ENCODE measurements at places on chromosomes 2 and 18. TPM values are rescaled to one million over a fixed set of nuclear protein-coding genes. Genes with fewer than 3 reads are reported as not detected.
A peak's percentile ranks its signal among the peaks of the same experiment; 100 is the strongest.

The IL1RL2 gene
- total RNA-seq = not detected

The TWSG1 gene
- total RNA-seq = 11.2 TPM

The ALPI gene
- total RNA-seq = not detected

The GKN2 gene
- total RNA-seq = not detected

The KCNS3 gene
- total RNA-seq = not detected

The TEKT4 gene
- total RNA-seq = not detected

GRCh38 chr18:47247416-47248114, 3.9 kb downstream of the SKOR2 start:
- H3K4me3 ChIP-seq = no peak overlapping the region
- peaks cover 9% of the 10 kb centered on the region for H3K36me3 ChIP-seq
- peaks cover 77% of the 10 kb centered on the region for H3K27me3 ChIP-seq
- H3K27ac ChIP-seq = no peak overlapping the region

DNA sequence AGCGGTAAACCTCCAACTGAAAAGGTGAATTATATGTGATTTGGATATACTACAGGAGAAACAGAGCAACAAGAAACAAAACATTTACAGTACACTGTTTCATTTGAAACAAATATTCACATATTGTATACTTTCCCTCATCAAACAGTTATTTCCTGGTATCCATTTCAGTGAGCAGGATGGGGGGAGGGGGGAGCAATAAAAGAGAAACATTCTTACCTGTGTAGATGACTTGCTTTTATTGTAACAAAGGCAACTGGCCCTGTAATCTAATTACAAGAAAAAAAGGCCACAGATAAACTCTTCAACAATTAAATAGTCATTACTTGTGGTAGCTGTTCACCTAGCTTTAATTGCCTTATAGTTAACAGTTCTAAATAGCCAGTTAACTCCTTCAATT, 3.9 kb upstream of the PPP1CB start:
- peak overlapping the region; percentile 33 for H3K4me3 ChIP-seq
- H3K4me1 ChIP-seq = peaks cover 33% of the 10 kb centered on the region
- H3K27me3 ChIP-seq = no peaks in the 10 kb centered on the region

- H3K36me3 ChIP-seq = peaks cover 1% of the 10 kb centered on the region
- no peak for DNase-seq
- peaks cover 10% of the 10 kb centered on the region for H3K4me1 ChIP-seq
- no peak overlapping the region for H3K4me3 ChIP-seq
- H3K27me3 ChIP-seq = peaks cover 3% of the 10 kb centered on the region
- H3K27ac ChIP-seq = no peak overlapping the region
Measured at GRCh38 chr18:48790869-48791635, 159.7 kb downstream of the SMAD7 start.

DNA sequence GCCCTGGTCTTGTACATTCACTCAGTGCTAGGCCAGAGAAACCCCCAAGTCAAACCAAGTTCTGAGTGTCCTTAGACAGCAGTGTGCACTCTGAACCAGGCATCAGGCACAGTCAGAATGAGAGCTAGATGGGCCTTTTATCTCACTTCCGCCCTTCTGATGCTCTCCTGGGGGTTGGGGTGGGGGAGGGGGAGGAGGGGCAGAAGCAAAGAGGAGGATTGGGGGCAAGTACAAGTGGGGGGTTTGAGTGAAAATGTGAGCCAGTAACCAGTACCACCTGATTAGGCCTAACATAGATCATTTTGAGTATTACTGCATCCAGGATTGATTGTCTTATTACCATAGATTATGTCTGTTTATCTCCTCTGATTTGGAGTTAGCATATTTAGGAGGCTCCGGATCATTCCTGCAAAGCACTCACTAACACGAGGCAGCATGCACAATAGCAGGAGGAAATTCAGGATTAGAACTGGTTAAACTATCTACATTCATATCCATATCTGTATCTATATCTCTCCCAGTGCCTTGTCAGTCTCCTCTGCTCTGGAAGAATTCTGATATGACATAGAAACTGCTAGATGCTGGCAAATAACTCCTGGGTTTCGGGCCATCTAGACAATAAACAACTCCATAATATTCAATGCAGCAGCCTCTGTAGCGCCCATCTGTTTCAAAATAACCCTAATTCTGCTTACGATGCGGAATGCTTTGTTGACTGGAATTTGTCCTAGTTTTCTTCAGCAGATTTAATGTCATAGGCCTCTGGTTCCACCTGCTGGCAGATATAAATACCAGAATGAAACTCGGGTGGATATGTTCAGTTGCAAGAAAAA, 149.1 kb downstream of the RHBDD1 start:
- H3K4me1 ChIP-seq = peaks cover 29% of the 10 kb centered on the region
- H3K27me3 ChIP-seq = no peaks in the 10 kb centered on the region
- H3K27ac ChIP-seq = peak overlapping the region; percentile 50
- peak; percentile 62 for DNase-seq

- peaks cover 11% of the 10 kb centered on the region for H3K4me1 ChIP-seq
- H3K27me3 ChIP-seq = no peaks in the 10 kb centered on the region
- H3K36me3 ChIP-seq = no peaks in the 10 kb centered on the region
- DNase-seq = no peak
- H3K27ac ChIP-seq = no peak overlapping the region
- H3K4me3 ChIP-seq = no peak overlapping the region
Measured at GRCh38 chr2:108934583-108935245, 54.3 kb downstream of the EDAR start.

GRCh38 chr2:223989206-223989855, 32.1 kb downstream of the MRPL44 start:
- no peaks in the 10 kb centered on the region for H3K4me1 ChIP-seq
- H3K27ac ChIP-seq = no peak overlapping the region
- H3K4me3 ChIP-seq = no peak overlapping the region
- H3K27me3 ChIP-seq = peaks cover 17% of the 10 kb centered on the region

DNA sequence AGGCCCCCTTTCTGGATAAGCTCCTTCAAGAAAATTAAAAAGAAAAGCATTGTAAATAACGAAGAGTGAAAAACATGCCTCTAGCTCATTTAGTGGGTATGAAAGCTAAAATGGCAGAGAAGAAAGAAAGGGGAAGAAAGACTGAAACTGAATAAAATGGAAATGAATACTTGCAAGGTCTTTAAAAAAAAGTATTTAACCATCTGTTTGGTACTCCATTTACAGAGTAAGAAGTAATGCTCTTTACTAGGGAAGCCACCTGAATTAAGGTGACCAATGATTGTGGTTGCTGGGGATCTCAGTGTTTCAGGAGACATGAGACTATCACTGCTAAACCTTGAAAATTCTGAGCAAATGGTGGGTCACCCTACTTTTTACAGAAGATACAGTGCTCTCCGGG, 17.7 kb upstream of the ARL5A start:
- no peak for DNase-seq
- no peak overlapping the region for H3K27ac ChIP-seq
- H3K4me3 ChIP-seq = no peak overlapping the region

DNA sequence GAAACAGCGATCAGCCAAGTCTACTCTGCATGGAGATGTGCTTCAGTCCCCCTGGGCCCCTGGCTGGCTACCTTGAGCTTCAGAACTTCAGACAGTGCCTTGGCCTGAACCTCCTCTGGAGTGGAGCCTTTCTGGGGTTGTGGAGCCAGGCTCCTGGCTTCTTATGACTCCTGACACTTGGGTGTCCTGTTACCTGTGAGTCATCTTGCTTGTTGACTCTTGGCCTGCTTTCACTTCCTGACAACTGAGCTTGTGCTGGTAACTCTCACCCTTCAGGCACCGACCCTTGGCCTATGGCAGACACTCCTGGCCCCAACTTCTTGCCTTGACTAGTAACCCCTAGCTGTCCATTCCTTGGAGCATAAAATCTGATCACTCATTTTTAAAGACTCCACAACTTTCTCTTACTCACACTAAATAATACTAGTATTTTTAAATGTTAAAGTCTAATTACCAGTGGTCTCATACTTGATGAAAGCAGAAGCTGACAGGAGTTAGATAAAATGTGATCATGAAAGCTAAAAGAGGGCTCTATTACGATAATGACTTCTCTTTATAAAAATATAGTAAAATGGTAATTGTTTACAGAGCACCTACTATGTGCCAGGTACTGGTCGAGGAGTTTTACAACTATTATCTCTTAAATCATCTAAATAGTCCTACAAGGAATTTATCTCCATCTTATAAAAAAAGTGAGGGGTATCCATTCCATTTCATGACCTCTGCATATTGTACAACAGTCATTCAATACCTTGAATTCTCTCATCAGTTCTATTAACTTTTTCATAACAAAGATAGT, 46.3 kb upstream of the VIT start:
- peaks cover 5% of the 10 kb centered on the region for H3K27me3 ChIP-seq
- peaks cover 5% of the 10 kb centered on the region for H3K4me1 ChIP-seq
- peak; percentile 45 for DNase-seq
- no peak overlapping the region for H3K27ac ChIP-seq
- no peak overlapping the region for H3K4me3 ChIP-seq
- no peaks in the 10 kb centered on the region for H3K36me3 ChIP-seq

DNA sequence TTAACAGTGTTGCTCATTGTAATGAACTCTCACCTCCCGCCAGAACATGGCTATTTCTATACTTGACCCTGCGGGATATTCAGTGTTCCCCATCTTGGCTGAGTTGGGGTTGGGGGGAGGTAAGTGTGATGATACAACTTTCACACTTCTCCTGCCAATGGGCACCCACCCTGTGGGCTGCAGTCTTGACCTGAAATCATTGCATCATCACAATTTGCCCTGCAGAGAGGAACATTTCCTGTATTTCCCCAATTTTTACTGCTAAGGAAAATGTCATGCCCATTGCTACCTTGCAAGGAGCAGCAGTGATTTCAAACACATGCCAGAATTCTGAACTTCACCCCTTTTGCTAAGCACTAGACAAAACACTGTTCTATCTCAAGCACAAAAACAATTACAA, 92.1 kb downstream of the ADD2 start:
- H3K36me3 ChIP-seq = no peaks in the 10 kb centered on the region
- H3K4me1 ChIP-seq = no peaks in the 10 kb centered on the region
- H3K27me3 ChIP-seq = peaks cover 3% of the 10 kb centered on the region
- H3K27ac ChIP-seq = no peak overlapping the region

DNA sequence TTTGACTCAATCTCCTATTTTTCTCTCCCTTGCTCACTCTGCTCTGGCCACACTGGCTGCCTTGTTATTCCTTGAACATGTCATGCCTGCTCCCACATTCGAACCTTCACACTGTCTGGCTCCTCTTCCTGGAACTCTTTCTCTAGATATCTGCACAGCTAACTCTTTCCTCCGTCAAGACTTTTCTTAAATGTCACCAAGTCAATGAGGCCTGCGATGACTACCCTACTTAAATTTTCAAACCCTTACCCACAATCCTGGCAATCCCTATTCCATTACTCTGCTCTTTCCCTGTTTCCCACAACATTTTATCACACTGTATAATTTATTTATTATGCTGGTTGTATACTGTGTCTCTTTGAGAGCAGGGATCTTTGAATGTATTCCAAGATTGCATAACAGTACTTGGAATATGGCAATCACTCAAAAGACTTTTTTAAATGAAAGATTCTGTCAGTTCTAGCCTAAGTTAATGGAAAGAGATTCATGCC, 206.2 kb downstream of the SRBD1 start:
- H3K27me3 ChIP-seq = no peaks in the 10 kb centered on the region
- no peak for DNase-seq
- no peaks in the 10 kb centered on the region for H3K4me1 ChIP-seq
- no peak overlapping the region for H3K27ac ChIP-seq
- H3K36me3 ChIP-seq = peaks cover 3% of the 10 kb centered on the region
- H3K4me3 ChIP-seq = no peak overlapping the region

- no peak for DNase-seq
- H3K4me3 ChIP-seq = no peak overlapping the region
- H3K27ac ChIP-seq = no peak overlapping the region
- no peaks in the 10 kb centered on the region for H3K36me3 ChIP-seq
Measured at GRCh38 chr2:175518206-175518605, 336.7 kb upstream of the ATP5MC3 start.

DNA sequence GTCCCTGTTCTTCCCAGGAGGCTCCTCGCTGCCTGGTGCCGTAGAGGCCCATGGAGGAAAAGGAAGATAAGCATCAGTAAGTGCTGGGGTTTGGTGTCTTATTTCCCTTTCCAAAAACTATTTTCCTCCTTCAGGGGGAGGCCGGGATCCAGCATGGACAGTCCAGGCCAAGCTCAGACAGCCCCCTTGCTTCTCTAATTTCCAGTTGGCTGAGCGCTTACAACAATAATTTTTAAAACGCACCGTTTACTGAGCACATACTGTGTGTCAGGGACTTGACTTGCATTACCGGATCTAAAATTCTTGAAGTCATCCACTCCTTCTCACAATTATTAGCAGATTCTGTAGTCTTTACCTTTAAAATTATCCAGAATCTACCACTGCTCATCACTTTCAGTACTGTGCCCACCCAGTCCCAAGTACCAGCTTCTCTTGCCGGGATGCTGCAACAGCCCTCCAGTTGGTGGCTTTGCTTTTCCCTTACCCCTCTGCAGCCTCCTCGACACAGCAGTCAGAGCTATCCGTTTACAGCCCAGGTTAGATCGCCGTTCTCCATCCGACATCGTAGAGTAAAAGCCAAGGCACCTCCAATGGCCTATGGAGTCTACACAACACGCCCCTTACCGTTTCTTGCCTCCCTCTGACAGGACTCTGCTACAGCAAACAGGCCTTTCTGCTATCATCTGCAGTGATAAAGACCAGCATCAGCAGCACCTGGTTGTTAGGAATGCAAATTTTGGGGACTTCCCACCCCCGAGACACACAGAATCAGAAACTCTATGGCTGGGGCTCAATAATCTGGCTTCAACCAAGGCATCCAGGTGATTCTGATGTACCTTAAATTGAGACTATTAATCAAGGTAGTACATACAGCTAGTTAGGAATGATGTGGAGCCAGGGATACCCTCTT, 75.2 kb upstream of the TSPYL6 start:
- H3K27ac ChIP-seq = peak overlapping the region; percentile 40
- peaks cover 15% of the 10 kb centered on the region for H3K4me1 ChIP-seq
- peaks cover 29% of the 10 kb centered on the region for H3K27me3 ChIP-seq
- DNase-seq = no peak

DNA sequence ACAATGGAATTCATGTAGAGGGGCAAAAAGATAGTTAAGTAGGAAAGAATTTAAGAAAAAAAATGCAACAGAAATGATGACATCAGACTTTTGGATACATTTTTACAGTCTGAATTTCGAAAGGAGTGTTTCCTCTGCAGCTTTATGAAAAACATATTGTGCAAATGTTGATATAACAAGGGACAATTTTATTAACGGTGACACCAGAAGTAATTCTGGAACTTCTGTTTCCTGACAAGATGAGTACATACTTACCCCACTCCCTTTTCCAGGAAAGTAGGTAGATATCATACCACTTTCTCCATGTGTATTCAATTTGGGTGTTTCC, 369.6 kb downstream of the FBXO15 start:
- no peak overlapping the region for H3K27ac ChIP-seq
- no peak overlapping the region for H3K4me3 ChIP-seq
- H3K4me1 ChIP-seq = no peaks in the 10 kb centered on the region
- H3K36me3 ChIP-seq = no peaks in the 10 kb centered on the region

GRCh38 chr2:26653207-26654060, 12.3 kb upstream of the CIB4 start:
- H3K36me3 ChIP-seq = no peaks in the 10 kb centered on the region
- peak; percentile 22 for DNase-seq
- no peaks in the 10 kb centered on the region for H3K4me1 ChIP-seq

DNA sequence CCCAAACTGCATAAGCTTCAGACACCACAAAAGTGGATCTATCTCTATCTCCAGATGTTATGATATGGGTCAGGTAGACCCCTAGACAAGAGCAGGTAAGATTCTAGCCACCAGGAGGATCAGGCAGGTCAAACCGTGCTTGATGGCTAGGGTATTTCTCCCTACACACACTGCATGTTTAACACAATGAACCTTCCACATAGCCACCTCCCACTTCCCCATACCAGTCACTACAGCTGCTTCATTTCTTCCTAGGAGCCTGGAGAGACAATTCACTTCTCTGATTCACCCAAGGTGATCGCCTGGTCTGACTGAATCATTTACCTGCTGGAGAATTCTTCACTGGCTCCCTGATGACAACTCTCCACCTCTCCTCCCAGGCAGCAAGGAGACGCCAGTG, 66.0 kb upstream of the MYCN start:
- H3K4me1 ChIP-seq = no peaks in the 10 kb centered on the region
- H3K4me3 ChIP-seq = no peak overlapping the region
- no peaks in the 10 kb centered on the region for H3K27me3 ChIP-seq
- DNase-seq = no peak
- no peak overlapping the region for H3K27ac ChIP-seq
